Left renal pelvis (tissue), 4 donors: ENCODE measurements at places on chromosomes 12 and 14.

DNA sequence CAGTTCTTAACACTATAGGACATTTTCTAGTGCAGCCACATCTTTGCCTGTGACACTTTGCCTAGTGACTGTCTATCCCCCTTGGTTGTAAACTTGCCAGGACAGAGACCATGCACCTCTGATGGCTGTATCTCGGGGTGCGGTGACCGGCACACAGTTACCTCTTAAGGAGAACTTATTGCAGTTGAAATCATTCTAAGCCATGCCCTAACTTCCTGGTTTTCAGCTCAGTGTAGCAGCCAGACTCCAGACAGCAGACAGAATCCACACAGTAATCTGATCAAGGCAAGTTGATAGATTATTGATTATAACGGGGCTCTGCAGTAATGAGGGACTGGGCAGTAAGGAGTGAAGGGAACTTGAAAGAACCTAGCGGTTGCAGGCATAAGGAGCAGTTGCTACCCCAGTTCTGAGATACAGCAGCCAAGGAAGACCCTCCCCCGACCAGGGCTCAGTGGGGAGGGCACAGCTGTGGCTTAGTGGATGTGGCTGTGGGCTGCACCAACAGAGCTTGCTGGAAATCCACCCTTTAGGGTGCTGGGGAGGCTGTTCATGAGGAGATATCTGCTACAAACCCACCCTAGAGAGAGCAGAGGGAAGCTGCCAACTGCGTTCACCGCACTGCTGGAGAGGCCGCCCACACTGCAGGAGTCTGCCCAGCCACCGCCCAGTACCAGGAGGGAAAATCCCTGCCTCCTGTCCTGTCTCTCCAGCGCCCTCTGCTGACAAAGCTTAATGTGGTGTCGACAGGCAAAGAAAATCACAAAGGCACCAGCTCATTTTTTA, 58.2 kb upstream of the BEGAIN start:
- DNase-seq: no peak

GRCh38 chr12:104478396-104479122, 21.8 kb downstream of the CHST11 start:
- DNase-seq: no peak

DNA sequence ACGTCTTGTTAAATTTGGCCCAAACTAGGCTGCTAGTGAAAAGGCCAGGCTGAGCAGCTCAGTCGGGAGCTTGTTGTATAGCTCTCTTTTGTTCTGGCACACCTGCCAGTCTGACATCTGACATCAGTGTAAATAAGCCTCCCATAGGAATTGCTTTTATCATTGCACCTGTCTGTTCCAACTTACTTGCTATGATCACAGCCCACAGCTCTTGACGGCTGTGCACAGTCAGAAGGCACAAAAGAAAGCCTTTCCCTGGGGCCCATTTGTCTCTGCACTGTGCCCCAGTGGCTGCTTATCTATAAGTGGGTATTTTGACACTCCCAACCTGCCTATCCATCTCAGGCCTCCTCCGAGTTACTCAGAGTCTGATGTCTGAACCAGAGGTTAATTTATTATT, 324.5 kb downstream of the NUAK1 start:
- DNase-seq: no peak

- no peak for DNase-seq
Measured at GRCh38 chr14:95496690-95497259, 19.7 kb downstream of the SYNE3 start.

- no peak for DNase-seq
Measured at GRCh38 chr12:121652767-121653497, 16.5 kb downstream of the MORN3 start.

- DNase-seq: no peak
Measured at GRCh38 chr12:61385771-61386170, 874.4 kb upstream of the USP15 start.

DNA sequence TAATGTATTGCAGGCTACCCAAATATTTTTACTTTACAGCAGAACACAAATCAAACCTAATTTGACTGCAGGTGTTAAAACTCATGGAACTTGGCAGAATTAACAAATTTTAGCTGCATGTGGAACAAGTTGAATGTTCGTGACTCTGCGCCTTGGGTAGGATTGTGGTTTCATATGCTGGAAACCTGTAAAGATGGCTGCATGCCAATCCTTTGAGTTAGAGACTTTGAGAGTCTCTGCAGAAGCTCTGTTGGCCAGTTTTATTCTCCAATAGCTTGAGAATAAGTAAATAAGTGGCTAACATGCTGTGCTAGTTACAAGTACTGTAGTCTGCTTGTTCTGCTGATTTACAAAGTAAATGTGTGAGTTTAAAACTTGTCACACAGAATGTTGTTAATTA, 77.8 kb downstream of the PDE6H start:
- DNase-seq: no peak

DNA sequence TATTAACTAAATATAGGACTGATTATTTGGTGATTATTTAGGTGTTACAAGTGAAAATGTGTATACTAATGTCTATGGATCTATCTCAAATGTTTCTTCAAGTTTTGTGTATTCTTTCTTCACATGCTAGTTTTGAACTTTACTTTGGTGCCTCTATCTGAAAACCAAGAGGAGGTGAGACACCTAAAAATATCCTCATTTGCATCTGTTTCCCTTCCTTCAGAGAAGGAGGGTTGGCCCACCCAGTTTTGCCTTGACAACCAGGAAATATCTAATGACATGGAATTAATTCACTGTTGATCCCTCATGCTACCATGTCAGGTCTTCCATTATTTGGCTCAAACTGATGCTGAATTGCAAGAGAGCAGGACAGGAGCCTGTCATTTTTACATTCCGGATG, 500.4 kb downstream of the NELL2 start:
- DNase-seq: no peak

- DNase-seq: no peak
Measured at GRCh38 chr14:28676479-28676878, 90.1 kb upstream of the FOXG1 start.

- DNase-seq: no peak
Measured at GRCh38 chr12:11688379-11688778, 38.9 kb downstream of the ETV6 start.

- DNase-seq: no peak
Measured at GRCh38 chr12:47841910-47842309, 22.2 kb upstream of the HDAC7 start.

DNA sequence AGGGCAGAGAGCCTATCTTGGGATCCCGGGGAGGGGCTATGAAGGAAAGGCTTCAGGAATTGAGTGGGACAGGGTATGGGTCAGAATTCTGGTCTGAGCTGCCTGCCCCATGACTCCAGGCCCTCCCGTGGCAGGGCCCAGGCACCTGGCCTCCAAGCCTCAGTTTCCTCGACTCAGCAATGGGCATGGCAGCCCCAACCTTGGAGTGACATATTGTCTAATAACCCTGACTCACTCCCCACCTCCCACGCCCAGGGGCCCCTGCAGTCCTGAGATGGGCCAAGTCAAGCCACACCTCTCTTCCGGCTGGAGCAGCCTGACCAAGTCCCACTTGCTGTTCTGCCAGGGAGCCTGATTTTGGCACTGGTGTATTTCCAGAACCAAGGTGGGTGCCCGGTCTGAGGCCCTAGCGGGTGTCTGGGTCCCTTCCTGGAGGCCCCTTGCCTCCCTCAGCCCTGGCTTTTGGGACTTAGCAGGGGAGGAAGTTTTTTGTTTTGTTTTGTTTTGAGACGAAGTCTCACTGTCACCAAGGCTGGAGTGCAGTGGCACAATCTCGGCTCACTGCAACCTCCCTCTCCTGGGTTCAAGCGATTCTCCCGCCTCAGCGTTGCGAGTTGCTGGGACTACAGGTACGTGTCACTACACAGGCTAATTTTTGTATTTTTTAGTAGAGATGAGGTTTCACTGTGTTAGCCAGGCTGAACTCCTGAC, 40.3 kb upstream of the RCOR1 start:
- DNase-seq: no peak

GRCh38 chr12:100554608-100555077, 18.8 kb upstream of the GAS2L3 start:
- DNase-seq: peak; percentile 72

DNA sequence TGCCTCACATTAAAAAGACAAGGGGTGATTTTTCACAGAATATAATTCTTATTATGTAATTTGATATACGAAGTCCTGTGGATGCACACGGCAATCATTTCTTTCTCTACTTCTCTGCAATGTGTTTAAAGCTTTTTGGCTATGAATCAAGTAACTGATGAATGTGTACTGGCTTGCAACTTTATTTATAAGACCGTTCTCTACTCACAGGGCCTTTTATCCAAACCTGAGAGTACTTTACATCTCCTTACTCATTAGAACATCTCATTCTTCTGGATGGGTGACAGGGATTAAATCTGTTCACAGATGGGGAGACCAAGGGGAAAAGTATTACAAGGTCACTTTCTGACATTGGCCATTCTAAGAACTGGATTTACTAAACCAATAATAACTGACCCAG, 215.8 kb upstream of the DIO2 start:
- DNase-seq: no peak

DNA sequence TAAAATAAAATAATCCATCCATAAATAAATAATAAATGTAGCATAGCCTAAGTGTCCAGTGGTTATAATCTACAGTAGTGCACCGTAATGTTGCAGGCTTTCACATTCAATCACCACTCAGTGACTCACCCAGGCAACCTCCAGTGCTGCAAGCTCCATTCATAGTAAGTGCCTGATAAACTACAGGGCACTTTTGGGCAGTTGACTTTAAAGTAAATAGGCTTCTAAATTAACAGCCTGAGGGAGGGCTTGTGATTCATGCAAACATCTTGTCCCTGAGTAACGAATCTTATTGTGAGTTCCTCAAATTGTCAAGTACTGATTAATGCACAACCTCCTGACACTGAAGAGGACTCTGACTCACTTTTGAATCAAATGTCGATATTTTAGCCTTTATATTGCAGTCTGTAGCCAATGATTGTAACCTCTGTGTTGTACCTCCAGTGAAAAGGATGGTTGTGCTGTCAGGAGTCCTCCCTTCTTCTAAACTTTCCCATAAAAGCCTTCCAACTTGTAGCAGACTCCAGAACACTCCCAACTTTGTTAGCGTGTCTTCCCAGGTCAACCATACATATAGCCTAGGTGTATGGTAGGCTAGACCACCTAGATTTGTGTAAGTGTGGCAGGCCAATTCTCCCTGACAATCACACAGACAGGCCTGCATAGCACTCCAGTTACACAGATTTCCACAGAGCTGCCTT, 55.0 kb upstream of the BICD1 start:
- no peak for DNase-seq

GRCh38 chr12:102910137-102910536, 6.9 kb downstream of the PAH start:
- no peak for DNase-seq

DNA sequence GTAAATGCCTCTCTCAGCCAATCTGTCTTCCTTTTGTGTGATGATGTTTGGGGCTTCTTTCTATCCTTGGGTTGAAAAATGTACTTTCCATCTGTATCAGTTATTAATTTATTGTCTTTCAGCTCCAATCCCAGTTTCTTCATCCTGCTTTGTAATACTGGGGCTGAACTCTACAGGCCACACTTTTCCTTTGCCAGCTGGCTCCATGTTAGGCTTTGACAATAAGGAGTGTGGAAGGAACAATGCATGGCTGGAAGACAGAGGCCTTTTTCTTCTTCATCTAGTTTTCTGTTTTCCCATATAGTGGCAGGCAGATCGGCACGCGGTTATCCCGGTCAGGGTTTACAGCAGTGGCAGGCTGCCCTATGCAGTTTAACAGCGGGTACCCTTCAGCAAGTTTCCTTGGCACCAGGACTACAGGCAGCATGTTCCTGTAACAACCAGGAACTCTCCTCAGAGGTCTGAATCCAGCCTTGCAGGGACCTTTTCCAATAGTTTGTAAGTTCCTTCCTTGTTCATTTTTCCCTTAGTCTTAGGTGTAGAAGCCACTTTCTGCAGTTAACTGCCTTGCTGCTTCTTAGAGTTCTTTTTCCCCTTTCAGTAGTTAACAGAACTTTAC, 38.5 kb upstream of the CRACR2A start:
- no peak for DNase-seq

DNA sequence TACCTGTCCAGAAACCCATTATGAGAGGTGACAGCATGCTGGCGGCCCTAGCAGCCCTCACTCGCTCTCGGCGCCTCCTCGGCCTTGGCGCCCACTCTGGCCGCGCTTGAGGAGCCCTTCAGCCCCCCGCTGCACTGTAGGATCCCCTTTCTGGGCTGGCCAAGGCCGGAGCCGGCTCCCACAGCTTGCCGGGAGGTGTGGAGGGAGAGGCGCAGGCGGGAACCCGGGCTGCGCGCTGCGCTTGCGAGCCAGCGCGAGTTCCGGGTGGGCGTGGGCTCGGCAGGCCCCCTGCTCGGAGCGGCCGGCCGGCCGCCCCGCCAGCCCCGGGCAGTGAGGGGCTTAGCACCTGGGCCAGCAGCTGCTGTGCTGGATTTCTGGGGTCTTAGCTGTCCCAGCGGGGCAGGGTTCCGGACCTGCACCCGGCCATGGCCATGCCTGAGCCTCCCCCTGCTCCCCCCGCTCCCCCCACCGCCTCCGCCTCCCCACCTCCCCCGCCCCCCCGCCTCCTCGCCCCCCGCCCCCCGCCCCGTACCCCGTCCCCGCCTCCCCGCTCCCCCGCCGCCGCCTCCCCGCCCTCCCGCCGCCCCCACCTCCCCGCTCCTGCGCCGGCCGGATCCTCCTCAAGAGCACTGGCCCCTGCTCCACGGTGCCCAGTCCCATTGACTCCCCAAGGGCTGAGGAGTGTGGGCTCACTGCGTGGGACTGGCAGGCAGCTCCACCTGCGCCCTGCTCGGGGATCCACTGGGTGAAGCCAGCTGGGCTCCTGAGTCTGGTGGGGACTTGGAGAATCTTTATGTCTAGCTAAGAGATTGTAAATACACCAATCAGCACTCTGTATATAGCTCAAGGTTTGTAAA, 163.1 kb downstream of the KLHL28 start:
- DNase-seq: no peak

- no peak for DNase-seq
Measured at GRCh38 chr12:105855361-105856047, 283.2 kb downstream of the NUAK1 start.

- no peak for DNase-seq
Measured at GRCh38 chr14:54893151-54893760, 9.4 kb downstream of the GCH1 start.

DNA sequence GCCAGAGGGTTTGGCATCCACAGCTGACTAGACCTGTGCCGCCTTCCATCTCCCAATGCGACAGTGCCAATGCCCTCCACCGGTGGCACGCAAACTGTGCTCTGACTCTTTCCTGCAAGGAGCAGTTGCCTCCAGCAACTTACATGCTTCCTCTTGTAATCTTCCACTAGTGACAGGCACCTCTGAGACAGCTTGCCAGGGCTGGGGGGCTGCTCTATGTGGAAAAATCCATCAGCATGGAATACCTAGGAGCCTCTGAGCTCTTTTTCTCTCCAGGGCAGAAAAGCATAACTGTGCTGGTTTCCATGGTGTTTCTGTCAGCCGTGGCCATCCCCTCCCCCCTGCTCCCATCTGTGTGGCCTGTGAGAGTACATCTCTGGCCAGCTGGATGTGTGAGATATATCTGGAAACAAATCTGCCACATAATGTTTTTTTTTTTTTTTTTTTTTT, 110.6 kb downstream of the MYRFL start:
- no peak for DNase-seq

- no peak for DNase-seq
Measured at GRCh38 chr14:24513009-24513408, 4.9 kb upstream of the CMA1 start.
